ENCODE measurements at places on chromosomes 1 and 21.

GRCh38 chr1:54883349-54884102 lies 3.5 kb downstream of the DHCR24 start:
- H3K4me3 ChIP-seq: no peak overlapping the region
- H3K4me1 ChIP-seq: peaks cover 3% of the 10 kb centered on the region
- no peak for DNase-seq
- H3K27ac ChIP-seq: no peak overlapping the region
- H3K36me3 ChIP-seq: no peaks in the 10 kb centered on the region

- no peak overlapping the region for H3K4me3 ChIP-seq
- no peaks in the 10 kb centered on the region for H3K27me3 ChIP-seq
- DNase-seq: no peak
- H3K36me3 ChIP-seq: no peaks in the 10 kb centered on the region
- H3K4me1 ChIP-seq: no peaks in the 10 kb centered on the region
- H3K27ac ChIP-seq: no peak overlapping the region
Observed at GRCh38 chr1:48214820-48215219, 7.7 kb upstream of the SLC5A9 start.

DNA sequence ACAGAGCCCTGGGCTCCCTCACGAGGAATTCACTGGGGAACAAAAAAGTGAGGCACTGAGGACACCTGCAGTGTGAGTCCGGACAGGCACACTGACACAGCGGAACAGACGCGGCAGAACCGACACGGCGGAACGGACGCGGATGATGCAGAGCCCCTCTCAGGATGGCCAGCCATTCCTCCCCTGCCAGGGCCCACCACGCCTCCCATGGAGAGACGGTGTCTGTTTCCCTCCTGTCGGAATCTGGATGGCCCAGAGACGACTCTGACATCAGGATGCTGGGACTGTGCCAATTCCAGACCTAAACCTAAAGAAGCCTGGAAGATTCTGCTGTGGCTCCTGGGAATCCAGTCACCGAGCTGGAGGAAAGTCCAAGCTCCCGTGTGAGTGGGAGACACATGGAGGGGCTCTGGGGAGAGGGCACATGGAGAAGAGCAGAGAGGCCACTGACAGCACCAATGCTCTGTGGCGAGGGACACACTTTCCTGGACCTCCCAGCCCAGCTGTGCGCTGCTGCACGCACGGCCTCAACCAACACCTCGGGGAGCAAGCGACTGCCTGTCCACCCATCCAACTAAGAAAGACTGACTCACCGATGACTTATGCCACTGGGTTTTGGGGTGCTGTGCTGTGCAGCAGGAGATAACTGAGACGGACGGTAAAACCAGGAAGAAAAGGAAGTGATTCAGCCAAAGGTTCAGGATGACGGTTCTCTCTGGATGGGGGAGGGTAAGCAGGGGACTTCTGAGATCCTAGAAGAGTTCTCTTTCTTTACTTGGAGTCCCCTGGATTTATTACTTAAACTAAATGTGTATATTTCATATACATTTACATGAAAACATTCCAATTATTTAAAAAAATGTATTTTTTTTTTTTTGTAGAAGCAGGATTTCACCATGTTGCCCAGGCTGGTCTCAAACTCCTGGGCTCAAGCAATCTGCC lies 23.3 kb downstream of the ZBTB17 start:
- peaks cover 19% of the 10 kb centered on the region for H3K36me3 ChIP-seq
- H3K27ac ChIP-seq: no peak overlapping the region
- H3K27me3 ChIP-seq: no peaks in the 10 kb centered on the region

- no peak overlapping the region for H3K27ac ChIP-seq
- no peak overlapping the region for H3K4me3 ChIP-seq
- H3K36me3 ChIP-seq: no peaks in the 10 kb centered on the region
Observed at GRCh38 chr1:180135535-180135934, 19.1 kb upstream of the QSOX1 start.

Data from T-cell (primary cell).